ENCODE measurements at places on chromosomes 7 and 10.

DNA sequence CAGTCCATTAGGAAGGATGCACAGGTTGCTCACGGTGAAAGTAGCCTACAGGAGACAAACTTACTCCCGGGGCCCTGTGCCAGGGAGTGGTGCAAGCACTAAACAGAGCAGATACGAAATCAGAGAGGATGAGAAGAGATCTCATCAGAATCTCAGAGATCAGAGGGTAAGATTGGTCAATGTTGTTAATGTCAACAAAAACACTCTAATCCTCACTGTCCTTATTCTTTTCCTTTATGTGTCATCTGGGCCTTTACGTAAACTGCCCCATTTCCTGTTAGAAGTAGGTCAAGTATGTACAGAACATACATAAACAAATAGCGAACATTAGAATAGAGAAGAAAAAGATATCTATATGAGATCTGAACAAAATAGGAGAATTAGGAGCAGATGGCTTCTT is 163.1 kb downstream of the PPP1R17 start:
- no peak for DNase-seq

- DNase-seq: peak; percentile 59
Observed at GRCh38 chr10:27285093-27285492, 44.5 kb upstream of the ACBD5 start.

- DNase-seq: no peak
Observed at GRCh38 chr7:132150711-132151110, 425.6 kb downstream of the PLXNA4 start.

DNA sequence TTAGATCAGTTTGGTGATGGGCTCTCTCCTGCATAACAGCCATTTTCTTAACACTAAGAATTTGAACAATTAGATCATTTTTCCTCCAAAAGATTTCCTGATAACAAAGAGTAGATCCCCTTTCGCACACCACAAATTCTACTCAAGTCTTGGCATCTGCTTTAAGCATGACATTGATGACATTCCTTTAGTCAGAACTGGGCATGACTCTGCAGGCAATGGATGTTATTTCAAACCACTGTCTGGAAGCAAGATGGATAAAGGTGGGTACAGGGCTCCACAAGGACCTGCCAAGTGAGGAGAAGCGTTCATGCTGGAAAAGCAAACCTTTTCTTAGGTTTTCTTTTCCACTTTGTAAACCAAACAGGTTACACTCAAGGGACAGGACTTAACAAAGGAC is 123.5 kb downstream of the GLCCI1 start:
- no peak for DNase-seq

- no peak for DNase-seq
Observed at GRCh38 chr7:116772423-116772863, 89.9 kb upstream of the CAPZA2 start.

DNA sequence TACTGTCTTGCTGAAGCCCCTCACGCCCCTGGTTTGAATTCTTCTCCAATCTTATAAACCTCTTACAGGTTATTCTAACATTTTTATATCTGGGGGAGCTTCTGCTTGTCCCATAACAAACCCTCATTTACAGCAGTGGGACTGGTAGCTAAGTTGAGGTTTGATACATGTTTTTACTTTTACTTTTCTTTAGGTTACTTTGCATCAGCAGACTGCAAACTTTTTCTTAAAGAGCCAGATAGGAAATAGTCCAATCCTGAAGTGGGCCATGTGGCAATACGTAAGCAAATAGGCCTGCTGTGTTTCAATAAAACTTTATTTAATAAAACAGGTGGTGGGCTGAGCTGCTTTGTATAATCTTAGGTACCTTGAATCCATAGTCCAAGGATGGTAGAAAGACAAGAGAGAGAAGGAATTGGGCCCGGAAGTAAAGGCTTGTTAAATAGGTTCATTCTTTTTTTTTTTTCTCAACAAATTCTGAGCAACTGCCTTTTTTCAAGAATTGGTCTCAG is 27.3 kb downstream of the RAB18 start:
- DNase-seq: no peak

DNA sequence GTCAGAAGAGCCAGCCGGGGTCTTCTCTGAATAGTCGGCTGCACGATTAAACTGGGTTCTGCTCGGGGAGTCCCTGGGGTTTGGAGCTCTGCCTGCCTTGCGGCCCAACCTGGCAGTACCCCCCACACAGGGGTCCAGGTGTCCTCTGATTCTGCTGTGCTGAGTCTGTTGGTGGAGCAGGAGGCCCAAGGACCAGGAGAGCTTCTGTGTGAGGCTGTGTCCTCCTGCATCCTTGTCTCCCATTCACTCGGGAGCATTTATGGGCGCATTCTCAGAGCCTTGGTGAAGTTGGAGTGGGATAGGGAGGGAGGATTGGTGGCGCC is 14.2 kb downstream of the INPP5A start:
- no peak for DNase-seq
